GM20000 (cell line): ENCODE measurements at places on chromosomes 1 and 21.
A peak's percentile ranks its signal among the peaks of the same experiment; 100 is the strongest.

DNA sequence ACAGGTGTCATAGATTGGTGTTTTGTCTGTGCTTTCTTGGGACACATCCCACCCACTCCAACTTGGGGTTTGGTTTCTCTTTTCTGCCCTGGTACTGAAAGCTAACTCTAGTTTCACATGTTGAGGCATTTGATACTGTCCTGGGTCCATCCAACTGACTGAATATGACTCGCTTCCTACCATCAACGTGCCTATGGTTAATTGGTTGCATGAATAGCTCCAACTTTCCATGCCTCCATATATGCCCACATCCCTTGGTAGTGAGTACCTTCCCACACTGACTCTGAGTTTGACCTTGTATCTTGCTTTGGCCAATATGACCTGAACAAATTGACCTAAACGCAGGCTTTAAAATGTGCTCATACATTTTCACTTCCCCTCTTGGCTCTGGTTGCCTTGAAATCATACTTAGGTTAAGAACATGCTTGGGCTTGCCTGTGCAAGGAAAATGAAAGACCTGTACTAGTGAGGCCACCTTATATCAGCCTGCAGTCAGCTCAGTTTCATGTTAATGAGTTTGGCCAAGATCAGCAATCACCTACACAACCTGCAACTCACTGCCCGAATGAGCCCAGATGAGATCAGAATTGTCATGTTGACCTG, 81.0 kb upstream of the KCNK2 start:
- DNase-seq = peak; percentile 45

- no peak for DNase-seq
Measured at GRCh38 chr1:161481624-161482392, 23.4 kb upstream of the FCGR2A start.

GRCh38 chr1:228107636-228108035, 1.5 kb downstream of the MRPL55 start:
- no peak for DNase-seq

DNA sequence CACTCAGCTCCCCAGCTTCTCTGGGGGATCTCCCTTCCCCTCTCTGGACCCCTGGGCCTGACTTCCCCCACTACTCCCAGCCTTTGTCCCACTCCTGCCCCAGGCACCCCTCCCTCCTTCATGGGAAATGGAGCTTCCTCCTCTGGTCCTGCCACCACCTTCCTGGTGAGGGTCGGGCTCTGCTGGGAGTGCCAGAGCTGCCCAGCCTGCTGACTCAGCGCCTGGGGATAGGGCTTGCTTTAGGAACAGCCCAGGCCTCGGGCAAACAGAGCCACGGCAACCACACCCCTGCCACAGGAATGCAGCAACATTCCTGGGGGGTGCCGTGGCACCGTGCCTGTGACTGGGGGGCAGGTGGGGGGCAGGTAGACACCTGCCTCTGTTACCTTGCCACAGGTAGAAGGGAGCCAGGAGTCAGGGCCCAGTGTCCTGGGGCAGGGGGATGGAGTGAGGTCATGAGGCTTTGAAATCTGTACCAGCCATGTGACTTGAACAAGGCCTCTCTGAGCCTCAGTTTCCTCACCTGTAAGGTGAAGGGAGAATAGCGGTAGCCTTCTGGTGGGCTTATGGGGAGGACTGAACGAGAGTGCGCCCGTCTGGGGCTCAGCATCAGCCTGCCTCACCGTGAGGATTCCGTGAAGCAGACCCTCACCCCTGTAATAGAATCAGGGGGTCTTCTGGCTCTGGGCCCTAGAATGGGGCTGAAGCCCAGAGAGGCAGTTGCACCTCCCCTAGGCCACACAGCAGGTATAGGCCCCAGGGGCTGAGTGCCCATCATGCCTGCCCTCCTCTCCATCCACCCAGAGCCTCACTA, 17.8 kb upstream of the EPHA2 start:
- no peak for DNase-seq

DNA sequence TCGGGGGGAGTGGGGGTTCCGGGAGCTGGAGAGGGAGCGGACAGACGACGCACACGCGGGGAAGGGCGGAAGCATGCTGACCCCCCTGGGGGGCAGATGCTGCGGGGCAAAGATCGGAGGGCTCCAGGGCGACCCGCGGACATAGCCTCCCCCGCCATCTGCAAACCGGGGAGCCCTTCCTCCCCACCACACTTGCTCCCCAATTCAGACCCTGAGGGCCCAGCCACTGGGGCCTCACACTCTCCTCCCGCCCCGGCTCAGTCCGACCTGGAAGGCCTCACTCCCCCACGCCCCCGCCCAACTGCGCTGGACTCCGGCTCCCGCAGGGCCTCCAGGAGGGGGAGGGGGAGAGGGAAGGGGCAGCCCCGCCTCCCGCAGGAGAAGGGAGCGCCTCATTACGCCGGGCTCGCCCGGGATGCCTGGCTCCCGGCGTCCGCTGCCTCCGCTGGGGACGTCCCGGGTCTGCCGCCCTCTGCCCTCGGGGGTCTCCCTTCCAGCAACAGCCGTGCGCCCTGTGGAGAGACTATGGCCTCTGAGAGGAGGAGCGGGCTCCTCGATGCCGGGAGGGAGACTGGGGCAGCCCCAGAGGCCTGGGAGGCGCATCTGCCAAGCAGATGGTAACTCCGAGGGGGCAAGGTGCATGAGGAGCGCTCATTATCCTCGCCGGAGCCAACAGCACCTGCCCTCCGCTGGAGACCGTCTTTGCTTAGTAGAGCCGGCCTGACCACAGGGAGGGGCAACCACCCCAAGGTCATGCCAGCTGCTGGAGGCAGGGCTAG, 636 bp upstream of the CAMK2N1 start:
- DNase-seq = no peak

DNA sequence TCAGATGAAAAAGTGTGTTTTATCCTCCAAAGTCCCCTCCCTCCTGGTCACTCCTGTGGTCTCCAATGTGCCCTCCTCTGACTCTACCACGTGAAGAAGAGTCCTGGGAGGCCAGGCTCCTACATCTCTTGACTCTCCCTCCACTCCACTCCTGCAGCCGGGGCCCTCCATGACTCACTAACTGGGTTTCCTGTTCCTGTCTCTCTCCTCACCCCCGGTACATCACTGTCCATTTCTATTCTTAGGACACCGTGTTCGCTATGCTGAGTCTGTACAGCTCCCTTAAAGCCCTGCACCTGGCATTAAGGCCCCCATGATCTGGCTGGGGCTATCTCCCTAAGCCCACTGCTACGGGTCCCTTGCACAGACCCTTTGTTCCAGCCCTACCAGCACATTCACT, 93.4 kb downstream of the BCAR3 start:
- no peak for DNase-seq

DNA sequence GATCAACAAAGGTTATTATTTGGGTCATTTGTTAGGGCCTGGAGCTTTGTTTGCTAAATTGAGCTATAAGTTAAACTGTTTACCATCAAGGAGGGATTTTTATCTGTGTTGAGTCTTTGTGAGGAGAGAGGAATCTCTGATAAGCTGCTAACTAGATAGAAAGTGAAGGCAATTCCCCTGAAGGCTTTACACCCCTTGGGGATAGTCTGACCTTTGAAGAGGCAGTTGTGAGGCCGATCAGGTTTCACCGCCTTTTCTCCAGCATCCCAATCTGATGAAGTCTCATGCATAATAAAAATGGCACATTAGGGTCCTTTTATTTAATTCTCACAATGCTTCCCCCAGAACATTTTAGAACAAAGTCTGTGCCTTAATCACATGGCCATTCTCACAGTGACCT, 21.8 kb downstream of the C1orf21 start:
- DNase-seq = no peak

DNA sequence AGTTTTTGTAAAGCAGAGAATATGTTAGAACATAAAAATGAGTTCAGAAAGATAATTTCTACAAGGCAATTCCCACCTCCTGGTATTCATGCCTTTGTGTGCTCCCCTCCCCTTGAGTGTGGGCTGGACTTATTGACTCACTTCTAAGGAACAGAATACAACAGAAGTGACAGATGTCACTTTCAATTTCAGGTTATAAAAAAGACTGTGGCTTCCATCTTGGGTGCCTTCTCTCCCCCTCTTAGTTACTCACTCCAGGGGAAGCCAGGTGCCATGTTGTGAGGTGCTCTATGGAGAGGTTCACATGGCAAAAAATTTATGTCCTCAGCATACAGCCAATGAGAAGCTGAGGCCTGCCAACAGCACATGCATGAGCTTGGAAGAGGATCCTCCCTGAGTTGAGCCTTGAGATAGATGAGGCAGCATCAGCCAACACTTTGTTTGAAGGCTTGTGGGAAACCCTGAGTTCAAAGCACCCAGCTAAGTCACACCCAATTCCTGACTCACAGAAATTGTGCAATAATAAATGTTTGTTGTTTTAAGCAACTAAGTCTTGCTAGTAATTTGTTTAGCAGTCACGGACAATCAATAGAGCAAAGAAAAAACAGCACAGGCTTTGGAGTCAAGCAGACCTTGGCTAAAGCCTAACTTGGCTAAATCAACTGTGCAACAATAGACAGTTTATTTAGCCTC, 73.5 kb upstream of the NGF start:
- DNase-seq = no peak

- no peak for DNase-seq
Measured at GRCh38 chr21:44382536-44382935, 29.1 kb downstream of the TRPM2 start.

DNA sequence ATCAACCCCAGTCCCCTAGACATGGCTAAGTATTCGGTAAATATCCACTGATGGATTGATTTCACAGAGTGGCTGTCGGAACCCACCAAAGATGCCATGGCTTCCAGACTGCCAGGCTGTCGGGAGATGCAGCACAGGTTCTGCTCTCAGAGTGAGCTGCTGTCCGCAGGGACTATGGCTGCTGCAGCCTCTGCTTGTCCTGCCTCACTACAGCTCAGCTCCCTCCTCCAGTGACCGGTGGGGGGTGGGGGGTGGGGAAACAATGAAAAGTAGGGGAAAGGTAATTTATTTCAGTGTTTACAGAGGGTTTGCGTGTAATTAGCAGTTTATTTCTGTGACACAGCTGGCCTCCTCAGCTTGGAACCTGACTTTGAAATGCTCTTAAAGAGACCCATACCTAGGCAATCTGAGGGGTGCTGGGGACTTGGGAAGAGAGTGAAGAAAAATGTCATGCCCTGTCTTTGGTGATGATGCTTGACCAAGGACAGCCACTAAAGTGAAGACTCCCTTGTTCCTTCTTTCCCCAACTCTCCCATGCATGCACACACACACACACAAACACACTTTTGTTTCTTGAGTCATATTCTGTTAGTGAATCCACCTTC, 109.0 kb downstream of the CACNA1E start:
- no peak for DNase-seq

- no peak for DNase-seq
Measured at GRCh38 chr1:17601643-17602382, 62.3 kb downstream of the ARHGEF10L start.

DNA sequence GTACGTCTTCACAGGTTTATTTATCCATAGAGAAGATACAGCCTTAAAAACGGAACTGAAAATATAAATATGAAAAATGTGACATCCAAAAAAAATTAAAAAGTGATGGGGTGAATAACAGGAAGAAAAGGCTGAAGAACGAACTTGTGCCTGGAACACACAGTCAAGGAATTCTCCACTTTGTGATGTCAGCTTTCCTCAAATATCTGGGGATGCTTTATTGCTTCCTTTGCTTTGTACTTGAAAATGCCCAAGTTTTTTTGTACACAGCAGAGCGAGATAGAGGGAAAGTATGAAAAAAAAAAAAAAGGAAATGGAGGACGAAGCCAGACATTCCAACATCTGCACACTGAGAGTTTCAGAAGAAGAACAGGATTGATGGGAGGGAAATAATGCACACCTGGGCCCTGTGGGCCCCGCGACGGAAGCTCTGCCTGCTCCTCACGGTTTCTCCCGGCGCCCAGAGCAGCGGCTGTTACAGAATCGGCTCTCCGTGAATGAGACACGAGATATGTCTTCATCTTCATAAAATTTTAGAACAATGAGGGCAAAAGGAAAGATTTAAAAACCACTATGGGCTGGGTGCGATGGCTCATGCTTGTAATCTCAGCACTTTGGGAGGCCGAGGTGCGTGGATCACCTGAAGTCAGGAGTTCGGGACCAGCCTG, 10.0 kb upstream of the LRRC3 start:
- DNase-seq = no peak

DNA sequence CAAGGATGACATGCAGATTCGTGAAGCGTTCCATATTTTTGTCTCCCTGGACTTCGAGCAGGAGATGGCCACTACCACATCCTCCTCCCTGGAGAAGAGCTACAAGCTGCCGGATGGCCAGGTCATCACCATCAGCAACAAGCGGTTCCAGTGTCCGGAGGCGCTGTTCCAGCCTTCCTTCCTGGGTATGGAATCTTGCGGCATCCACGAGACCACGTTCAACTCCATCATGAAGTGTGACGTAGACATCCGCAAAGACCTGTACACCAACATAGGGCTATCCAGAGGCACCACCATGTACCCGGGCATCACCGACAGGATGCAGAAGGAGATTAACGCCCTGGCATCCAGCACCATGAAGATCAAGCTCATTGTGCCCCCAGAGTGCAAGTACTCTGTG, 3.3 kb downstream of the TMEM222 start:
- DNase-seq = no peak

DNA sequence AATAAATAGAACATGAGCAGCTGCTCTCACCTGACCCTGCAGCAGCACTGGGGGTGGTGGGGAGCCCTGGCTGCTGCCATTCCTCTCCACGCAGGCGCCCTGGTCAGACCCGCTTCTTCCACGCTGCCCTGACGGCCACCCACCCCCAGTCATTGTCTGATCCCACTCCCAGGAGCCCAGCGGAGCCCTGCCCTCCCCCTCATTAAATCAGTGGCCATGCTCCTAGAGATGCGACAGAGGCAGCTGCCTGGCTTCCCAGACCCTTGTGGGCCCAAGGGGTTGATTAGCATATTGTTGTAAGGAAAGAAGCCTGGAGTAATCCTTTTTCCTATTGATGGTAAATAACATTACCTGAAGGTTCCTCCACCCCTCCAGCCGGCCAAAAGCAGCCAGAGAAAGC, 301.5 kb downstream of the RRAGC start:
- no peak for DNase-seq

- DNase-seq = no peak
Measured at GRCh38 chr1:64948905-64949833, 17.2 kb downstream of the JAK1 start.

GRCh38 chr1:26075421-26076144, 8.2 kb upstream of the TRIM63 start:
- no peak for DNase-seq

DNA sequence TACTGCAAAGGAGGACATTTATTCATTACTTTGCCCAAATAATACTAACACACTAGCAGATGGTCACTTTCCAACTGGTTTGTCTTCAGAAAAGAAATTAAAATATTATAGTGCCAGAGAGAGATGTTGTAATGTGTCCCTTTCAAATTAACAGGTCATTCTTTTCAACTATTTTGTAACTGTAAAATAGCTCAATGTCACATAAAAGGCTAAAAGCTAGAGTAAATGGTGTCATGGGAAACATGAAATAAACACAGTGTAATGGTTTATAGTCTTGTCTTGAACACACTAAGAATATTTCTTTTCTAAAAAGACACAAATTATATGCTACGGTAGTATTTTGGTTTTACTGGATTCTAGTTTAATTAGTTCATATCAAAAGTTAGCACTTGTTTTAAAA, 77.8 kb downstream of the ADGRL2 start:
- no peak for DNase-seq

DNA sequence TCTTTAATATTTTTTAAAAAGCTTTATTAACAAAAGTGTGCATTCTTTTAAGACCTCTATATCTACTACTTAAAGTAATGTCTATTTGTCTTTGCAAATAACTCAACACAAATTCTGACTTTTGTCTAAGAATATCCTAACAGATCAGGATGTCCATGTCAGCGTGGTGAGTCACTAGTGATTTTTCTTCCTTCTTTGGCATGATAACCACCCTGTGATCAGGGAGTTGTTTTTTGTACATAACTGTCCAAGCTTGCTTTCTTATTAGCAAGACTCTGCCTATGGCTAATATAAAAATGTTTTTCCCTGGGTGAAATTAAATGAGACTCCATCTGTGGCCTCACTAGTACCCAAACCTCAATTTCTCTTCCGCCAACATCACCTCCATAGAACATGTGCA, 688.9 kb upstream of the ADGRL2 start:
- no peak for DNase-seq
